ENCODE measurements at places on chromosomes 7 and 10.

- DNase-seq: no peak
Measured at GRCh38 chr7:41287559-41288335, 415.1 kb downstream of the INHBA start.

DNA sequence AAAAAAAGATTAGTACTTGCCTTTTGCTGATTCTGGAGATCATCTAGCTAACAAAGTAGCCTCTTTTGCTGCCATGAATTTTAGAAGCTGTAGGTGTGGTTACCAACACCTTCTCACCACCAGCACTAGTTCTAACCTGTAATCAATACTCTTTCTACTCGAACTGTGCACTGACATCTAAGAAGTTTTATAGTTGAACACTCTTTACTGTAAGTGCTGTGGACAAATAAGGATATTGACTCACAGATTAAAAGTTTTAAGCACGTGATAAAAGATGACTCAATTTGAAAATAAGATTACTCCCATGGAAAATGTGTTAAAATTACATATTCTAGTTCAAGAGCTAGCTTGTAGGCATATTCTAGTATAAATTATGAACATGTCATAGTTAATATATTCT is 89.9 kb downstream of the REEP3 start:
- no peak for DNase-seq

- DNase-seq: no peak
Measured at GRCh38 chr7:132553031-132553430, 23.2 kb downstream of the PLXNA4 start.

GRCh38 chr10:25952857-25953256 is 18.8 kb downstream of the MYO3A start:
- no peak for DNase-seq

GRCh38 chr7:5234852-5235831 is 45.1 kb downstream of the WIPI2 start:
- no peak for DNase-seq

- DNase-seq: no peak
Measured at GRCh38 chr7:30888747-30889146, 22.9 kb upstream of the AQP1 start.

- DNase-seq: no peak
Measured at GRCh38 chr7:116842371-116842770, 20.0 kb upstream of the CAPZA2 start.

DNA sequence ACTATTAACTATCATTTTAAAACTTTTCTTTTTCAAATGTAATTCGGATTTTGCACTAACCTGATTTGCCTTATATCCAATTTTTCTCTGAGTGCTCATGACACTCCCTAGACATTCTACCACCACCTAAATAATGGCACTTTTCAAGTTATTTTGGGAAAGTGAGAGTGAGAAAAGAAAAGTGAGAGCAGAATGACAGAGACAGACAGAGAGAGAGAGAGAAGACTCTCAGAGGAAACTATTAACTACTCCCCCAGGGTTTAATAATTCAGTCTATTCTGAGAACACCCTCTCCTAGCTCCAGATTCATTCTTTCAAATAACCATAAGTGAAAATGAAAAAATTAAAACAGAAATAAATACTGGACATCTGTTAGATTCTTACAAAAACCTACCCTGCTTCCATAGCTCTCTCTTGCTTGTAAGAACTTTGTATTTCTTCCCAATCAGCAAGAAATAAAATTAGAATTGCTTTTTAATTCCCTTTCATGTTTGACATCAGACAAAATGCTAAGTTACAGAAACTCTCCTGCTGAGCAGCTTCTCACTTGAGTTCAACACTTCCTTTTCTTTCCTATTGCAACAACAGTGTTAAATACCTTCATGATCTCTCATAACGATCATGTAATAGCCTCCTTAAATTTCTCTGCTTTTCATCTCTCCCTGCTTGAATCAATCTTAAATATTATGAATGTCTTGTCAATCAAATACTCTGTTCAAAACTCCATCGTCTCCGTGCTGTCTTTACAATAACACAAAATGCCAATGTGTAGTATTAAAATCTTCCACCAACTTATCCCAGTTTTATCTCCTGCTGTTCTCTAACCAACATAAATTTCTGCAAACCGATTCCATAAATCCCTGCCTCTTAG is 191.7 kb downstream of the SEMA3E start:
- no peak for DNase-seq

- DNase-seq: no peak
Measured at GRCh38 chr10:86636311-86636710, 18.0 kb upstream of the OPN4 start.

DNA sequence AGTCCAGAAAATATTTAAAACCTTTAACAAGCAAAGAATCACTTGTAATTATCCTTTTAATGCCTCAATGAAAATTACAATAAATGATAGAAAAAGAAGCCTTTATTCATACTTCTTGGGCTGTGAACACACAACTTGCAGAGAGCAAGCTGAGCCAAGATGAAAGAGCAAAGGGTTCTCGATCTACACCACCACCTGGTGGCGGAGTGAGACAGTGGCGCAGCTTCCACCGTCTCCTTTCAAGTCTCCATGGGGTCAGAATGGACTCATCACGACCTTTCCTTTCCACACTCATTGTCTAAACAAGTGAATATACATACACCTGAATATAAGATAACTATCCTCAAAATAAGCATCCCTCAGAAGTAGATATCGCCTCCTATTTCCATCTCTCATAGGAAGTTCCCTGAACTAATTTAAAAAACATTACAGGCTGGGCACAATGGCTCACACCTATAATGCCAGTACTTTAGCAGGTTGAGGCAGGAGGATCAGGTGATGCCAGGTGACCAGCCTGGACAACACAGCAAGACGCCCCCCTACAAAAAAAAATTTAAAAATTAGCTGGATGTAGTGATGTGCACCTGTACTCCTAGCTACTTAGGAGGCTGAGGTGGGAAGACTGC is 40.7 kb downstream of the ATE1 start:
- no peak for DNase-seq

- DNase-seq: no peak
Measured at GRCh38 chr10:31313396-31313795, 5.6 kb upstream of the ZEB1 start.

DNA sequence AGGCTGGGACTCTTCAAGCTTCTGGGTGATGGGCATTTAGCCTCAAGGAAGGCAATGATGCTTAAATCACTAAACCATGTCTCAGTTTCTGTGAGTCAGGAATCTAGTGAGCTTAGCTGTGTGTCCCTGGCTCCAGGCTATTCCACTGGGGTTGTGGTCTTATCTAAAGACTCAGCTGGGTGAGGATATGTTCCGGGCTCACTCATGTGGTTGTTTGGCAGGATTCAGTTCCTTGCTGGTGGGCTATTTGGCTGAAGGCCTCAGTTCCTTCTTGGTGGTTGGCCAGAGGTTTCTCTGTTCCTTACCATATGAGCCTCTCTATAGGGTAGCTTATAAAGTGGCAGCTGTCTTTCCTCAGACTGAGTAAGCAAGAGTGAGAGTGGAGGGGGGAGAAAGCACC is 12.0 kb downstream of the EVX1 start:
- DNase-seq: no peak

DNA sequence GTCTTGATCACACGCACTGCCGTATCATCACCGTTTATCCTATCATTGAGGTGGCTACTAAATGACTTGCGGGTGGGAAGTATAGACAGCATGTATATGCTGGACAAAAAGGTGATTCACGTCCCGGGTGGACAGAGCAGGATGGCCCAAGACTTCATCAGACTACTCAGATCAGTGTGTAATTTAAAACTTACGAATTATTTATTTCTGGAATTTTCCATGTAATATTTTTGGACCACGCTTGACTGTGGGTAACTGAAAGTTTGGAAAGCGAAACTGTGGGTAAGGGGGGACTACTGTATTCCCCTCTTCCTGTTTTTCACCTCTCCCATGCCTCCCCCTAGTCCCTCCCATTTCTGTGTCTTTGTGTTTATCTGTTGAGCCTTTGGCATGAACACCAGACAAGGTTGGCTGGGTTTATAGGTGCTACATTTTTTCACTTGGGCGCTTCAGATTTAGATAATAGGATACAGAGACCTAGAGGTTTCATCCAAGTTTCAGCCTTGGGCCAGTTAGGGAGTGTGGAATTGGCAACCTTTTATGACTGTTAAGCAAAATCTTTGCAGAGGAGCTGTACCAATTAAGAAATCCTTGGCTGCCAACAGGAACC is 55.8 kb downstream of the RBM20 start:
- no peak for DNase-seq

DNA sequence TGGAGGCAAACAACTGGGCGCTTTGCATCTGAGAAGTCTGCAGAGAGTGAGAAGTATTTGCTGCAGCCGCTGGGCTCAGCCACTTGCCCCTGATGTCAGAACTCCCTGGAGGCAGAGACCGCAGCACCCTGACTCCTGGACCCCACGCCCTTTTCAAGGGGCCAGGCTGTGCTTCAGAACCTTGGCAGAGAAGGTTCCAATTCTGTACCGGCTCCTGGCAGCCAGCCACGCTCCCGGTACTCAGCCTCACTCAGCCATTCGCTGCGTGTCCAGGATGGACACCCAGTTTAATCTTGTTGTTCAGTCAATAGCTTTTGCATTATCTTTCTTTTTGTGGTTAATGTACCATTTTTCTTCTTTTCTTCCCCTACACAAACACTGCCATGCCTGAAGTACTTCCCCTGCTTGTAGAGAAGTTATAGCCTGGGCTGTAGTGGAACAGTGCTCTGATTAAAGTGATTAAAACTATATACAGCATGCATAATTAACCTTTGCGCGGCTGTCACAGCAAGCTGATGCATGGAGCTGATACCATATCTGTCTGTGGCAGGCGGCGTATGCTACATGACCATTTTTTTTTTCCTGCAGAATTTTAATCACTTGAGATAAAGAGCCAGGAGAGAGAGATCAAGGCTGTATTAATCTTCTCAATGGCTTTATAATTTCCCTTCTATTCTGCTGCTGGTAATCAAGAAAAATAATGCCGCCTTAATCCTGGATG is 578.5 kb downstream of the SDK1 start:
- DNase-seq: no peak

- DNase-seq: no peak
Measured at GRCh38 chr7:74475987-74476350, 22.3 kb downstream of the GTF2IRD1 start.

- DNase-seq: no peak
Measured at GRCh38 chr7:47497367-47498096, 84.4 kb downstream of the TNS3 start.

DNA sequence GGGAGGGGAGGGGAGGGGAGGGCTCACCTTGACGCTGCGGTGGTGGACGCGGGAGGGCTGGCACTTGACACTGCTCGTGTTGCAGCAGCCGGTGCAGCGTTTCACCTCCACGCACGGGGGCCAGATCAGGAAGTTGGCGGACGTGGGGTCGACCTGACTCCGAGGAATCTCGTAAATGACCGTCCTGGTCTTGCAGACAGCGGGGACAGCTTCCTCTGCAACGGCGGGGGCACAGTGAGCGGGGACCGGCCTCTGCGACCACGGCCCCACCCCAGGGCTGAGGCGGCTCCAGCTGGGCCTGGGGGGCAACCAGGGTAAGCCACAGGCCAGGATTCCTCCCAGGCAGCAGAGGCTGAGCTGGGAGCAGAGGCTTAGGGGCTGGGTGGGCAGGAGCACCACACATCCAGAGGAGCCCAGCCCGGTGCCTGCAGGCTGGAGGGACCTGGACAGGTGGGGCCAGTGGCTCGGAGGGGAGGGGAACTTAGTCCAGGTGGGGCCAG is 8.8 kb downstream of the PDGFA start:
- no peak for DNase-seq

DNA sequence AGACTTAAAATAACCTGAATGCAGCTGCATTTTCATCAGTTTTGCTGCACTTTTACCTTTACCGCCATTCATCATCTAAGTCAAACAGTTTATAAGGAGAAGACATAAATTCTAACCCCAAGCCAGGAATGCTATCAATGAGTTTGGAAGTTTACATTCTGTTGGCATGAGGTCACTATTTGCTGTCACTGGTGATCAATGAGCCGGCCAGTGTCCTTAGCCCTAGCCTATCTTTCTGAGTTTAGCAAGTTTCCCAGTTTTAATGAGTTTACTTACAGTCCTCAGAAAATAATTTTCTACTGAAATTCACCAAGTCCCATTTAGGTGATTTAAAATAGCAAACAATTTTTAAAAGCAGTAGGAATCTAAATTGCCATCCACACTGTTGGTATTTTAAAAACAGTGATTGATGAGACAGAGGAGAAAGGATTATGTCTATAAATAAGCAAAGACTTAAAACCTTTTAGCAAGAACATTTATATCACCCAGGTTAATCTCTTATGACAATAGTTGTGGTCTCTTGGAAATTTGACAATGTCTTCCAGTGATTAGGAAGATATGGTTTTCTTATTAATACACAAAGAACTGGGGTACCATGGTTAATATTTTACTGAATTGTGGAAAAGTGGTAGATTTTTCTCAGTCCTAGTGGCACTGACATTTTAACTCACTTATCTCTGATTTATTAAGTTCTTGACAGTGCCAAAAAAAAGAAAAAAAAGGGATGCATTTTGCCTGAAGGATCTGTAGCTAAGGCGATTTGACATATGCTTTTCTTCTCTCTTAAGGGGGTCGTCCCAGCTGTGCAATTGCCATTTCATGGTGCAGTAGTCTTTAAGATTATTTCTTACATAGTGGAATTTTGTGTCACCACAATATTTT is 443.4 kb upstream of the ANKRD30A start:
- no peak for DNase-seq

- DNase-seq: no peak
Measured at GRCh38 chr7:107258737-107259136, 89.9 kb downstream of the HBP1 start.

DNA sequence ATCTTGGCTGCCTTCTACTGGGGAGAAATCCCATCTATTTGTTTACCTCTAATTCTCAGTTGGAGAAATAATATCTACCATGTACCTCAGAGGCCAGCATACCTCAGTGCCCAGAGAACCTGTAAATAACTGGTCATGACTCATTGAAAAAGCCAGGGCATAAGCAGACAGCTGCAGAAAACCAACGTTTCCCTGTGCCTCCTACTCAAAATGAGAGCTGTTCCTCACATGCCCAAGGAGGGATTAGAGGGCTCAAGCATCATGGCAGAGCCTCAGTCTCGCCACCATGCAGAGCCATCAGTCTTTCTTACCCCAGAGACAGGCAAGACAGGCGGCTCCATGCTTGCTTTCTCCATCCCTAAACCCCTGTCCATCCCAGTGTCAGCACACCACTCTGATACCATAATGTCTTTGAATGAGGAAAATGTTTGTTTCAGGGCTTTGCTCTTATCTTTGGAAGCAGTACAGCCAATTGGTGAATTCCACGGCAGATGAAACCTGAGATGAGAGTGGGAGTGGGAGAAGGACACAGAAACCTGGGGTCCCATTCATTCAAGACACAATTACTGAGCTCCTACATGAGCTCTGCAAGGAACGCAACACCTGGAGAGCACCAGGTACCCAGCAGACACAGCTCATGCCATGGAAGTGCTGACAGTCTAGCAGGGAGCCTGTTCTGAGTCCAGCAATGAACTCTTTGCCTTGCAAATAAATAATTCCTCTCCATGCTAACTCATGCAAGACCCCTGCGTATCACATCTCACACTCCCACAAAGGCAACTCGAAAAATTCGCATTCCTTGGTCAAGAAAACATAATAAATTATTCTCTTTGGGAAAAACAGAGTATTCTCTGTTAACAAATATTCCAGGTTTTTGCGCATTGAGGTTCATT is 21.1 kb downstream of the PON1 start:
- no peak for DNase-seq

Data from activated naive CD4-positive, alpha-beta T cell (primary cell).